Lung (tissue), 17 donors: ENCODE measurements at places on chromosomes 1 and 21. TPM values are rescaled to one million over a fixed set of nuclear protein-coding genes. Genes with fewer than 3 reads are reported as not detected.

NR1I3 gene
- not detected for polyA plus RNA-seq

RIPK4 gene
- 5.0 TPM for polyA plus RNA-seq

KRTAP22-2 gene
- not detected for polyA plus RNA-seq

TSPEAR gene
- 0.02 TPM for polyA plus RNA-seq

C1orf94 gene
- not detected for polyA plus RNA-seq

ATP6V1G3 gene
- polyA plus RNA-seq = not detected

S100A9 gene
- polyA plus RNA-seq = 16,342 TPM

CADM3 gene
- 2.9 TPM for polyA plus RNA-seq

GJA5 gene
- 7.7 TPM for polyA plus RNA-seq

GPR3 gene
- 1.8 TPM for polyA plus RNA-seq

DNA sequence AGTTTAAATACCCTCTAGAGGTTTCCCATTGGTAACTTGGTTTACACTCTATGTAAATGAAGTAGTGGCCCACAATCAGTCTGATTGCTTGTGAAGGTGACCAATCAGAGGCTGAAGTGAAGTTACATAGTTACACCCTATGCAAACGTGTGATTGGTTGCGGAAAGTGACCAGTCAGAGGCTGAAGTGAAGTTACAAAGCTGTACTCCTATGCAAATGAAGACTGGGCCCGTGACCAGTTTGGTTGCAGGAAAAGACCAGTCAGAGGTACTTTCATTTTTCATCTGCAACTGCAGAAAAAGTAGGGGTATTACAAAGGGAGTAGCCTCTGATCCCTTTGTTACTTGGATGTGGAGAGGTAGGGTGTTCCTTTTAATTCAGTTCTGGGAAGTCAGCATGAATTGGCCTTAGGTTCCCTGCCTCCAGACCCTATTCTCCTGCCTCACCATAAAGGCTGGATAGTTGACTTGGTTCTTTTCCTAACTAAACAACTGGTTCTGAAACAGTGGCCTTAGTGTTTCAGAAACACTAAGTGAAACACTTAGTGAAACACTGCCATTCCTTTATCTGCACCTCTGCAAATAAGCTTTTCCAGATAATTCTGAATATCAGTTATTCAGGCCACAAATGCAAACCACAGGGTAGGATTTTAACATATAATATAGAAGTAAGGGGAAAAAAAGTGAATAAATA is 39.3 kb downstream of the MAGI3 start:
- no peak for DNase-seq

DNA sequence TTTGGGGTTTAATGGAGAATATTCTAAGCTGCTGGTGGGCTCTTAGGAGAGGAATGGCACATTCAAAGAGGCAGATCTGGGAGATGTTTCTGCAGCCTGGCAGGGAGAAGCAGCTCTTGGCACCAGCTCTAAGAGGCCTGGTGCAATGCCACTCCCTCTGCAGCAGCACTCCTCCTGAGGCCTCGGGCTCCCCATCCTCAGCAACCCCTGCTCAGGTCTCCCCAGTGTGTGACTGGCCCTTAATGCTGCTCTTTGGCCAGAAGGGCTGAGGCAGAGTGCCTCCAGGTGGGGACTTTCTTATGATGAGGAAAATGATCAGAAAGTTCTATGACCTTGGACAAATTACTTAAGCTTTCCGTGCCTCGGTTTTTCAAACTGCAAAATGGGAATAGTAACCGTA is 55.5 kb downstream of the MAB21L3 start:
- no peak for DNase-seq

GRCh38 chr1:228120351-228120750 is 11.3 kb upstream of the MRPL55 start:
- no peak for DNase-seq

- no peak for DNase-seq
Measured at GRCh38 chr1:23362218-23362713, 7.4 kb downstream of the ZNF436 start.

- DNase-seq = no peak
Measured at GRCh38 chr1:226741009-226741408, 1.9 kb upstream of the ITPKB start.

DNA sequence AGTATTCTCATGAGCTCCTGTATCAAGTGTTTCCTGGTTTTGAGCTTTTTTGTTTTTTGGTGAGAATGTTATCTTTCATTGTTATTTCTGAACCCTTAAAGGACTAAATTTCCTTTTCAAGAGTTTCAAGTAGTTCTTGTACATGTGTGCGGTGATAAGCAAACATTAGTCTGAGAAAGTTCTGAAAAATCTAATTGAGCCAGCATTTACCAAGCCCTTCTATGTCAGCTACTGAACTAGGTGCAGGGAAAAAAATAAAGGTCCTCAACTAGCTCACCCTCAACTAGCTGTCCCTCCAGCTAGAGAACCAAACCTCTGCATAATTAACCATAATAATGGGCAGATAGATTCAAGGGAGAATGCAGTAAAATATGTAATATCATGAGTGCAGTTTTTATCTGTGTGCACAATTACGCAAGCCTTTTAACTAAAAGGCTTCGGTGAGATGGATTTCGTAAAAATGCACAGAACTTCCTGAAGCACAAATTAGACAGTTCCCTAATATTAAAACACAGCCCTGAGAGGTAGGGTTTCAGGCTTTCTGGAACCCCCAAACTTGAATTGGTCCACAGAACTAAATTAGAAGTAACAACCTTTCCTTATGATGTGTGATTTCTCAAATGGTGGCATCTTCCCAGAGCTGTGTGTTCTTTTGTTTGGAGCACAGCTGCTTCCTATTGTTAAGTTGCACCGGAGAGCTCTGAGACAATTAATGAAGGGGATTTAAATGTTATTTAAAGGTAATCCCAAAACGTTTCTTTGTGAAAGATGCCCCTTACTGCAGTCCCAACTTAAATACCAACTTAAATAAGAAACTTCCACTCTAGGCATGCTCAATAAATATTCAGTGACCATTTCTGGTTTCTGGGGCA is 165.8 kb downstream of the NFIA start:
- DNase-seq = peak; percentile 39

GRCh38 chr1:231603598-231604275 is 22.9 kb upstream of the DISC1 start:
- DNase-seq = peak; percentile 85

- DNase-seq = no peak
Measured at GRCh38 chr1:243943671-243944428, 93.8 kb upstream of the AKT3 start.

DNA sequence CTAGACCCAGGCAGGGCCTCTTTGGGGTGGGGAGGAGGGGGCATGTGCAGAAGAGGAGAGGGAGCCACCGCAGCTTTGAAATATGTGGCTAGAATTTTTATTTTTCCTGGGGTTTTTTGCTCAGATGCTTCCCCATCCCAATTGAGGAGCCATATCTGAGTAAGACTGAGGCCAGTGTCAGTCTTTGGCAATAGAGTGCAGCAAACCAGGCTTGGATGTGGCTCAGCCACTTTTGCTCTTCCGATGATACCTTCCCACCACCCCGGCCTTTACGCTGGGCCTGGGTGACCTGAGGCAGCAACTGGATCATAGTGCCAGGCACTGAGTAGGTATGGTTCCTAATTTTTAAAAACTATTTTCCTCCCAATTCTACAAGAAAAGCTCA is 36.9 kb downstream of the KIAA1614 start:
- DNase-seq = no peak

- peak; percentile 55 for DNase-seq
Measured at GRCh38 chr1:88302843-88303486, 381.1 kb upstream of the PKN2 start.

DNA sequence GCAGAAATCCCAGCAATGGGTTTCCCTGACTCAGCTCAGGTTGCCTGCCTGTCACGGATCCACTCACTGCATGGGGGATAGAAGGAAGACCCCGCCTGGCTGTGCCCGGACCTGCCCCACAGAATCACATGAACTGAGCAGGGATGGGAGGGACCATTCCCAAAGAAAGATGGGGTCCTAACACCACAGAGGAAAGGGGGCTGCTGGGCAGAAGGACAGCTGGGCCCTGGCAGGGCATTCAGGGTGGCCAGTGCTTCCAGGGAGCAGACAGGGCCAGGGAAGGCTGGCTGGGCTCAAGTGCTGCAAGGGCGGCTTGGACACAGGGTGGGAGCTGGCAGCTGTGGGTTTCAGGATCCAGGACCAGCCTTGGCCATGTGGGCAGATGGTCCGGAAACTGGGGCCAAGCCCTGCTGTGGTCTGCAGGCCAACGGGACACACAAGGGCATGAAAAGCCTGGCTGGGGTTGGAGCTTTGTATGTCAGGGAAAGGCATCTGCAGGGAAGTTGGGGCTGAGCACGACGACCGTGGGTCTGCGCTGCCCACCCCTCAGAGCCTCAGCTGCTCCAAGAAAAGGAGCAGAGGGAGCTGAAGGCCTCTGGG is 723.9 kb downstream of the PTPRU start:
- no peak for DNase-seq

DNA sequence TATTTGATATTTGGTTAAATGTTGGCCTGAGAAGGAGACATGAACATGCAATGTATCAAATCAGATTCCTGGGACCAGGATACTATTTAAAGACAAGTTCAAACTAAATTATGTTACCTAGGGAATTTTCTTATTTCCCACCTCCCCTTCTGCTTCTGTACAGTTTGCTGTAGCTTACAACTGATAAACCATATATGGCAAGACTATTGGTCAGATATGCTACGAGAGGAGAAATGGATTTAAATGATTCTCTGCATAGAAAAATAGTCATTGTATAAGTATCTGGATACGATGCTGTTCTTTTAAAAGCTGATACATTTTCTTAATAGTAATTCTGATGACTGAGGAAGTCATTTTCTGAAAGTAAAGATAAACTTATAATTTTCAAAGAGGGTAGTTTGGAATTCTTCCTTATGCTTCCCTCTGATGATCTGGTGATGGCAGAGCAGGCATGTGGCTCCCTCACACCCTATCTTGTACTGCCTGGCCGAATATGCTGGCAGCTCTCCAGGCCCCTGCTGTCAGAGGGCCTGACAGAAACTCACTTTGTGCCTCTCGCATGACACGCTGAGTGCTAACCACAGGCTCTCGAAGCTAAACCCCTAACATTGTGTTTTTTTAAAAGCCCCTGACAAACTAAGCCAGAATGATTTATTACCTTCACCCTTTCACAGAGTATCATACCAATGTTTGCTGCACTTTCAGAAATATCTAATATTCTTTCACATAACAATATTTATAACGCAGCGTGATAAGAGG is 19.4 kb downstream of the RRP15 start:
- peak; percentile 70 for DNase-seq

DNA sequence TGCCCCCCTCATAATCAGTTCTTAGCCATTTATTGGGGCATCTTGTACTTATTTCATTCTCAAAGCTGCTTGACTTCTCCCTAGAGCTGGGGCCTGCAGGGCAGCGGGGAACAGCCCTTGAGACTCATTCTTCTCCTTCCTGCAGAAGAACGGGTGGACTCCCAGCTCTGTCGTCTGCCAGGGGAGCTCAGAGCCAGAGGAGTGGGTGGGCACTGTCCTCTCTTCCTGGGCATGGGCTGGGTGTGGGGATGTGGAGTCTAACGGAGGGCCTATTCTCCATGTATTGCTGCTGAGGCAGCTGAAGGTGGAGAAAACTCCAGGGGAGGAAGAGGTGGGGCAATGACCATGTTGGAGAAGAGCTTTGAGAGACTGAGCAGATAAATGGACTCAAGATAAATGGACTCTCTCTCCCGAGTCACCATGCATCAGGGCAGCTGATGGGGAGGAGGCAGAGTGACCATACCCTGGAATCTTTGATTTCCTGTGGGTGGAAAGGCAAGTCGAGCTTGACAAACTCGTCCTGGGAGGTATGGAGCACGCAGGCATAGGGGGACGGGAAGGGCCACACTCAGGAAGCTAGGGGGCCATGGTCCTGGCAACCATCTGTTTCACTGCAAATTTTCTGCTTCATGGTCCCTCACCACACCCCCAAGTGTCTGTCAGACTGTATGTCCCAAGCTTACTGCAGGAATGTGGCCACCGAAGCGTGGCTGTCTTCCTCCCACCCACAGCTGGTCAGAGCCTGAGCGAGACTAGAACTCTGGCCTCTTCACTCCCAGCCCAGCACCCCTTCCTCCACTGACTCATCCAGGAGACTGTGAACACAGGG is 56.9 kb upstream of the ATP2B4 start:
- no peak for DNase-seq

DNA sequence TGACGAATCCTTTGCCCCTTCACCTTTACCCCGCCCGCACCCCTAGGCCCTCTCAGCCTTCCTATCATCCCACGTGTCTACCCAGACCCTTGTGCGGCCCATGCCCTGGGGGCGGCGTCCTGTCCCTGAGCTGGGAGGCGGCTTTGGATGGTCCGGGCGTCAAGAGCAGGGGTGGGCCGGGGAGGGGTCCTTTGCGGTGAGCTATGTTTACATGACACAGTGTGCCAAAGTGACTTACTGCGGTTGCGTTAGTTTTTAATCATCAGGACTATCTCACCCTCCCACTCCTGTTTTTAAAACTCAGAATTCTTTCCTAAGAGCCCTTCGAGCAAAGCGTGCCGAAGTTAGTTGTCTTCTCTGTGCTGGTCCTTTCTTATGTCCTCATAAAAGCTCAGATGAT is 144.6 kb downstream of the PGBD5 start:
- no peak for DNase-seq

GRCh38 chr21:29403301-29403700 is 104.6 kb downstream of the BACH1 start:
- no peak for DNase-seq

GRCh38 chr1:219670426-219671149 is 57.7 kb upstream of the ZC3H11B start:
- no peak for DNase-seq

DNA sequence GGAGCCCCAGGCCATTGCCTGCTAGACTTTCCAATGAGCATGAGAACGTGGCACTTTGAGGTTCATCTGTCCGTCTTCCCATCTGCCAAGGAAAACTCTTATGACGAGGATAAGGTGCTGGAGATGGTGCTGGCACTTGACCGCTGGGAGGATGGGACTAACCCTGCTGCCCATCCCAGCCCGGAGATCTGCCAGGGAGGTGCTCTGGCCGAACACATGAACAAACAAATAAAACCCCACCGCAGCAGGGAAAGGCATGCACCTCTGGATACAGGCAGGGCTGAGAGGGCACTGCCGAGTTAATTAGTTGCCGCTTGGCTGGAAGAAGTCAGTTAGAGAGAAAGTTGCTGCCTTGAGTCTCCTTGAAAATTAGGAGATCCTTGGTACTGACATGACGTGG is 308.4 kb downstream of the AJAP1 start:
- DNase-seq = no peak

GRCh38 chr1:215665215-215665614 is 98.1 kb downstream of the KCTD3 start:
- no peak for DNase-seq

DNA sequence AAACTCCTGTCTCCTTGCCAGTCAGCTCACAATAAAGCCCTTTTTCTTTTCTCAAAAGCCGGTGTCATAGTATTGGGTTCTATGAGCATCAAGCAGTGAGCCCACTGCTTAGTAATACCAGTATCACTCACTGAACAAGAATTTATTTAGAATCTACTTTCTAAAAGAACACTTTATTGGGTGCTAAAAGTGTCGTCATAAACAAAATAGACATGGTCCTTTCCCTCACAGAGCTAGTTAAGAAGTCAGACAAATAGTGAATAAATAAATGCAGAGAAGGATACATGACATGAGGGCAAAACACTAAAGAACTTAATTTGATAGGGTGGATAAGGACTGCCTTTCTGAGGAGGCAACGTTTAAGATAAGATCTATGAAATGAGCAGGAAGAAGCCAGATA is 32.2 kb downstream of the EVI5 start:
- DNase-seq = no peak

- DNase-seq = peak; percentile 90
Measured at GRCh38 chr21:42923553-42924432, 1.6 kb downstream of the ERVH48-1 start.

- DNase-seq = no peak
Measured at GRCh38 chr21:37378700-37379139, 12.1 kb downstream of the DYRK1A start.

- peak; percentile 74 for DNase-seq
Measured at GRCh38 chr1:8419172-8419571, 101.3 kb downstream of the SLC45A1 start.
